ENCODE measurements at places on chromosomes 16 and 17. TPM values are rescaled to one million over a fixed set of nuclear protein-coding genes. Genes with fewer than 3 reads are reported as not detected.

The CSH2 gene
- total RNA-seq: not detected

The SOST gene
- total RNA-seq: not detected

The DNAH9 gene
- 0.20 TPM for total RNA-seq

The CD300LB gene
- total RNA-seq: 1.3 TPM

The HS3ST6 gene
- not detected for total RNA-seq

The CTRL gene
- 2.5 TPM for total RNA-seq

The TPSD1 gene
- 0.28 TPM for total RNA-seq

The FLYWCH1 gene
- total RNA-seq: 27.3 TPM

DNA sequence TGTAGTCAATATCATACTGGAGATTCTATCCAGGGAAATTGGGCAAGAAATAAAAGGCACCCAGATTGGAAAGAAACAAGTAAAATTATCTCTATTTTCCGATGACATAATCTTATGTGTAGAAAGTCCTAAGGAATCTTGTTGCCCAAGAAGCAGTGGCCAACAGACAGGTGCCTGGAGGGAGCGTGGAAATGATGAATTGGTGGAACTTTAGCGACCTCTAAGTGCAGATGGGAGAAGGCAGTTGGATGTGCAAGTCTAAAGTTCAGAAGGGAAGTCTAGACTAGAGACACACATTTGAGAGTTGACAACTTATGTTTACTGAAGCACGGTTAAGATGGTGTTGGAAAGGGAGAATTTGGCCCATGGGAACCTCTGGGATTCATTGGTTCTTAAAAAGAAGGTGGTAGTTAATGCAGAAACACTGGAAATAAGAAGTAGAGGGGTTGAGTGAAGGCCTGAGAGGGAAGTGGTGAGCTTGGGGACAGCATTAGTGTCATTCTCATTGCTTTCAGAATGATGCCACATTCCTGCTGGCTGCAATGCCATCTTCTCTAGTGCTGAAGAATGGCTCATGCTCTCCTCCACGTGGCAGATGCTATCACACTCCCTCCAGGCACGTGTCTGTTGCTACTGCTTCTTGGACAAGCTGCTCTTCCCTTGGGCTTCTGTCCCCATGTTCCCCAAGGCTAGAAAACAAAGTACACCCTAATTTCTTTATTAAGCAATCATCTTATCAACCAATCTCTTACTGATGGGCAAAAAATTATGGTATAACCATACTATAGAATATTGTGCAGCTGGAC is 24.0 kb downstream of the TAT start:
- ATAC-seq: no peak

DNA sequence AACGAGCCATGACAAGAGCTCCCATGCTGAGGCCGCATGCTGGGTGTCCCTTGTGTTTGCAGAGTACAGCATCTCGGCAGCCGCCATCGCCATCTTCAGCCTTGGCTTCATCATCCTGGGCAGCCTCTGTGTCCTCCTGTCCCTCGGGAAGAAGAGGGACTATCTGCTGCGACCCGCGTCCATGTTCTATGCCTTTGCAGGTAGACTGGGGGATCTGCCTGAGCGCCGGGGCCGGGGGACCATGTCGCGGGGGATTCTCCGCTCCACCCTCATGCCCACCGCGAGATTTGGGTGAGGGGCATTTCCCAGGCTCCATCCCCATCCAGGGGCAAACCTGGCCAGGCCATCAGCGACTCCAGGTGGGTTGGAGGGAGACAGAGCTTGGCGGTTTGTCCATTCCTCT is 10.7 kb downstream of the CACNG1 start:
- ATAC-seq: no peak

DNA sequence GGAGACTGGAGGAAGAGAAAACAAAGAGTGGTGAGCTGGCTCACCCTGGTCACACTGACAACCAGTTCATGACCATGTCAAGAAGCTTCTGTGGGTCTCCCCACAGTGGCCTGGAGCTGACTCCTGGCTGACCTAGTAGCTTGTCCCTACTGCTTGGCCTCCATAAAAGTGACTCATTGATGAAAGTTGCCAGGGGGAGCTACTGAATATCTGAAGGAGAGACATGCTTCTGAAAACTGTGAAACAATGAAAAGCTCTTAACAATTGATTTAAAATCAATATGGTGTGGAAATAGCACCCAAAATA is 22.0 kb downstream of the SMPD3 start:
- no peak for ATAC-seq

GRCh38 chr16:85682516-85682915 is 6.2 kb downstream of the GINS2 start:
- peak; percentile 9 for ATAC-seq

DNA sequence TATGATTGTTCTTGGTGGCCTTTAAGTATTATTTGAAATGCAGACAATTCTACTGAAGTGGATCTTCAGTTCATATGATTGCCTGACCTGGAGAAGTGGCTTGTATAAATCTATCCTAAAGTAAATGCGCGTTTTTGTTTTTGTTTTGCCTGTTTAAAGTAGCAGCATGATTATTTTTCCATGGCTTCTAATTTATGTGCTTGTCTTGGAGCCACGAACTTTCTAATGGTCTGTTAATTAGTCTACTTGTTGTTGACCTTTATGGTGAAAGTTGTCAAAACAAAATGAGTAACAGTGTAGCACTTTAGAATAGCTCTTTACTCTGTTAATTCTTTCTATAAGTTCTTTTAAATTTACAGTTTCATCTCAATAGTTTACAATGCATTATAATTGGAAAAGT is 1.7 kb downstream of the PRKAR1A start:
- no peak for ATAC-seq

DNA sequence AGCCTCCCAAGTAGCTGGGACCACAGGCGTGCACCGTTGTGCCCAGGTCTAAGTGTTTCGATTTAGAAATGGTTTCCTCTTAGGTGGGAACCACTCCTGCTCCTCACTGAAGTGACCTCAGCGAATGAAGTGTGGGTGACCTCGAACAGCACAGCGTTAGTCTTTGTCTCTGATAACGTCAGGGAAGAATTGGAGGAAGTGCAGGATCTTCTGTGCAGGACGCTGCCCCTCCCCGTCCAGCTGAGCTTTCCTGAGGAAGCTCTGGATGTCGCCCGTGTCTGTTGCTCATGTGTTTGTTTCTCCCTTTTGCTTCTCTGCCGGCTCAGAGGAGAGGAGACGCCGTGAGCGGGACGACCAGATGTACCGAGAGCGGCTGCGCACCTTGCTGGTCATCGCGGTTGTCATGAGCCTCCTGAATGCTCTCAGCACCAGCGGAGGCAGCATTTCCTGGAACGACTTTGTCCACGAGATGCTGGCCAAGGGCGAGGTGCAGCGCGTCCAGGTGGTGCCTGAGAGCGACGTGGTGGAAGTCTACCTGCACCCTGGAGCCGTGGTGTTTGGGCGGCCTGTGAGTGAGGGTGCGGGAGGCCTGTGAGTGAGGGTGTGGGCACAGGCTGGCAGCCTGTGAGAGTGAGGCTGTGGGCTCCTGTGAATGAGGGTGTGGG is 15.6 kb downstream of the SPG7 start:
- ATAC-seq: no peak

- peak; percentile 69 for ATAC-seq
Measured at GRCh38 chr17:64240261-64240740, 22.8 kb downstream of the TEX2 start.

DNA sequence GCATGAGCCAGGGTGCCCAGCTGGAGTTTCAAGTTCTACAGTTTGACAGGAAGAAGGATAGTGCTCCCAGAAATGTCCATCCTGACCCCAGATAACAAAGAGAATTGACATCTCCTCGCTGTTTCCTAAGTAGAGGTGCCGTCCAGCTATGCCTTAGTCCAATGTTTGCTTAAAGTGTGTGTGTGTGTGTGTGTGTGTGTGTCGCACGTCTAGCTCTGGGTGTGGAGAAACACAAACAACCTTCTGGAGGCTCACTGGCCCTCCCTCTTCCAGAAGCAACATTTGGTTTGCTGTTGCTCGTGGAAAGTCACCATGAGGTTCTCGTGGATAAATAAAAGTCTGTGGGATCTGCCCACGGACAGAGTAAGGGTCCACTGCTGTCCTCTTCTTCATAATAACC is 22.1 kb downstream of the EMP2 start:
- ATAC-seq: no peak

GRCh38 chr16:8026450-8026849 is 563.9 kb downstream of the TMEM114 start:
- ATAC-seq: no peak

DNA sequence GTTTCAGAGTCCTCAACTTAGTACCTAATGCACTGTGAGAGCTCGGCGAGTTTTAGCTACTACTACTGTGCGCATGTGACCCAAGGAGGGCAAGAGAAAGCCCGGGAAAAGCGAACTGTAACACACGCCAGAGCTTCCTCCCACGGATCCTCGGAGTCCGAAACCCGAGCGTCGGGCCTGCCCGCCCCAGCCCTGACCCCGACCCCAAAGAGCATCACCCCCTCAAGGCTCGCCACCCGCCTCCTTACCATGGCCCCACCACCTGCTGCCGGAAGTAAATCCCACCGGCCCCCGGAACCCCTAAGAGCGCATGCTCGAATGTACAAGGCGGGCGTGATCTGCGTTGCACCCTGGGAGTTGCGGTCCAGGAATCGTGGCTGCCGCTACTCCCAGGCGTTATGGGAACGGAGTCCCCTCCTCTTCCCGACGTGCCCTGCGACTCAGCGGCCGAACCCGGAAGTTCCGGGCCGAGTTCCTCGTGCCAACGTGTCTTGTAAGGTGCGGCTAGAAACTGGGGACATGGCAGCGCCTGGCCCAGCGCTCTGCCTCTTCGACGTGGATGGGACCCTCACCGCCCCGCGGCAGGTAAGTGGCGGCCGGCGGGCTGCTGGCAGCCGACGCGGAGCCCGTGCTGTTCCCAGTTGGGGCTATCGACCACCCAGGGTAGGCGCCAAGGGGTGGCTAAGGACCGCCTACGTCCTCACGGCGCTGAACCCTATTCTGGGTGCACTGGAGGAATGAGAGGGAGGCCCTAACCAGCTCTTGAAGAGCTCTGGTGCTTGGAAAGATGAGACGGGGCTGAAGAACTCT is at the start of the genes PMM2 and TMEM186:
PMM2 (plus strand) TSS at position 476 of the 810 bp plus-strand sequence; CDS start at position 520, 44 bp downstream.
TMEM186 (minus strand) TSS at position 276 of the 810 bp plus-strand sequence; CDS start at position 251, 25 bp downstream.
- ATAC-seq: peak; percentile 92

DNA sequence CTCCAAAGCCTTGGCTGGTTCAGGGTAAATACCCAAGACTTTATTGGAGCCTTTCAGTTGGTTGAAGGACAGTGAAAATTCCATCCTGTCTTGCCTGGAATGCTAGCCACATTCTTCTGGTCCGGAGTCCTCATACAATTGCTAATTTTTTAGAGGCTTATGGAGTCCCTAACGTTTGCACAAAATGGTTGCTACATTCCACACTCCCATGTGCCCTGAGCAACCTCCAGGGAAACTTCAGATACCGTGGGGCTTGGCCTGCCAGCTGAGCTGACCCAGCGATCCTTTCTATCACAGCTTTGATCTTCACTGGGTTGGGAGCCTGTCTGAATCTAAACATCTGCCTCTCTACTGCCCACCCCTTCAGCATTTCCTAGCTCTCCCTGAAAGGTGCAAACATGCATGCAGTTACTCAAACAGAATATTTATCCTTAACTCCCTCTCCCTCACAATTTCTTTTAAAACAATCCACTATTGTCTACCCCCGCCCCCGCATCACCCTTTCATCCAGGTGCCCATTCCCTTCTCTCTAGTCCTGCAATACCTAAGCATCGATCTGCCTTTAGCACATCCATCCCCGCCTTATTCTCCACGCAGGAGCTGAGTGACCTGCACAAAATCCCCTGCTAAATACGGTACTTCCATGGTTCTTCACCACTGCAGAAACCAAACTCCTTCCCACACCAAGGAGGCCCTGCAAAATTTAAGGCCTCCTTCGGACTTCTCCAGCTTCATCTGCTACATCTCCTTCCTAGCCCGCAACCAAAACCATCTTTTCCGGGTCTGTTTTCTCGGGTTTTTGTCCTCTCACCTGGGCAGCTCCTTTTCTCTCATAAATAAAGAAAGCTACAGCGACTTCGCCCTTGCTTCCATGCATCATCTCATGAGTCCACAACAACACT is 810 bp upstream of the GAN start:
- no peak for ATAC-seq

DNA sequence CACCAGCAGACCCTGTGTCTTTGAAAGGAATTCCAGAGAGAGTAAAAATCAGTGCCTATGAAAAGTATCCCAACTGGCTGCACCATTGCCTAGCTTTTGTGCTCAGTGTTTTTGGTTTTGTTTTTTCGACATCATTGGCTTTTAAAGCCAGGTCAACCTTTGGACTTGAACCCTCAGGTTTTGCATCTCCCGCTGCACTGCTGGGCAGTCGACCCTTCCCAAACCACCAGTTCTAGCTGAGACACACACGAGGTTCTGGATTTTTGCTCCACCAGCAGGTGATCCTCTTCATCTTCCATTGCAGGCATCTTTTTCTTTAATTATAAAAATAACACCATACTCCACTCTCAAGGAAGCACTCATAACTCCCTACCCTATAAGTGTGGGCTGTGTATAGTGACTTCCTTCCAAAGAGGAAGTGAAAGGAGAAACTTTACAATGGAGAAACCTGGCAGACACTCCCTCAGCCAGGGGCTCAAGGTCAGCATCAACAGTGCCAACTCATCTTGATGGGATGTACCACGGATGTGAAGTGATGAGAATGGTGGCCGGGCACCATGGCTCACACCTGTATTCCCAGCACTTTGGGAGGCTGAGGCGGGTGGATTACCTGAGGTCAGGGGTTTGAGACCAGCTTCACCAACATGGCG is 57.8 kb downstream of the BMERB1 start:
- no peak for ATAC-seq

- ATAC-seq: peak; percentile 65
Measured at GRCh38 chr17:74080656-74081582, 122.6 kb upstream of the RPL38 start.

GRCh38 chr17:27620721-27621120 is 10.3 kb upstream of the LGALS9 start:
- ATAC-seq: no peak

GRCh38 chr16:66621973-66622372 is 17.5 kb downstream of the CMTM3 start:
- no peak for ATAC-seq

GRCh38 chr17:47902039-47902744 is 6.2 kb downstream of the SP2 start:
- ATAC-seq: no peak

DNA sequence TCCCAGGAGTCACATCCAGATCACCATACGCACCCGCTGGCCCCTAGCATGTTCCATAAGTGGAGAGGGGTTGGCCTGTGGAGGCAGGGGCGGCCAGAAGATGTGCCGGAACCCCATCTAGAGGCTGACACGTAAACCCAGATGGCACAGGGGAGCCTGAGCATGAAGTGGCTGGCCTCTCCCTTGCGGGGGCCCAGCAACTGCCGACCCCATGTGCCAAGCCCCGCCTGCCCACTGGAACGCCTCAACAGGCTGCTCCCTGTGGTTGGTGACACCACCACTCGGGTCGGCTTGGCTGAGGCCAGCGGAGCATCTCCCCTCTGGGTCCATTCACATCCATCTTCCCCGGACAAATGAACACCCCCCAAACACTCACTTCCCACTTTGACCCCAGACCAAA is 9.5 kb downstream of the BCAR1 start:
- ATAC-seq: no peak

Data from motor neuron (in vitro differentiated cells).